ENCODE measurements at places on chromosomes 1 and 21. TPM values are rescaled to one million over a fixed set of nuclear protein-coding genes. Genes with fewer than 3 reads are reported as not detected.

- H3K27ac ChIP-seq = no peak overlapping the region
- no peaks in the 10 kb centered on the region for H3K27me3 ChIP-seq
- peaks cover 4% of the 10 kb centered on the region for H3K4me1 ChIP-seq
- no peak overlapping the region for H3K4me3 ChIP-seq
- H3K36me3 ChIP-seq = no peaks in the 10 kb centered on the region
Observed at GRCh38 chr1:33185541-33185940, 3.7 kb upstream of the TRIM62 start.

Gene PLPPR4
- total RNA-seq = 0.12 TPM

Gene CLCA1
- 1,116 TPM for total RNA-seq

Gene CD1E
- 0.24 TPM for total RNA-seq

Gene CFHR2
- total RNA-seq = 0.27 TPM

Gene ACKR1
- total RNA-seq = 23.9 TPM
